ENCODE measurements at places on chromosomes 2 and 18. TPM values are rescaled to one million over a fixed set of nuclear protein-coding genes. Genes with fewer than 3 reads are reported as not detected.

Gene CCDC102B
- 8.2 TPM for total RNA-seq

DNA sequence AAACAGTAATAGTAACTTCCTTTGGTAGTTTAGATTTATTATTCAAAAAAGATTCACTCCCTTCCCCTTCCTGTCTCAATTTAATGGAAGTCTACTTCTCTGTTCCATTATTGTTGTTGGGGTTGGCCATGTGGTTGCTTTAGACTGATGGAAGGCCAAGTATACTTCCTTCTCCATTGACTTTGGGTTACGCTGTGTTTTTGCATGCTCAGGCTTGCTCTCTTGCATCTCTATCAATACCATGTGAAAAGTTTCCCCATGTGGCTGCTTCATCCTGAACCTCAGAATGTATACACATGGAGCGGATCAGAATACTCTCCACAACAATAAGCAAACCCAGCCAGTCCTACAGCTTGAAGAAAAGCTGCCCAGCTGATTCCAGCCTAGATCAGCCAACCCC is 20.3 kb downstream of the CFAP210 start:
- H3K27ac ChIP-seq, result no peak overlapping the region
- H3K36me3 ChIP-seq, result no peaks in the 10 kb centered on the region
- peaks cover 18% of the 10 kb centered on the region for H3K4me1 ChIP-seq
- peaks cover 3% of the 10 kb centered on the region for H3K27me3 ChIP-seq
- DNase-seq, result no peak
- no peak overlapping the region for H3K4me3 ChIP-seq

DNA sequence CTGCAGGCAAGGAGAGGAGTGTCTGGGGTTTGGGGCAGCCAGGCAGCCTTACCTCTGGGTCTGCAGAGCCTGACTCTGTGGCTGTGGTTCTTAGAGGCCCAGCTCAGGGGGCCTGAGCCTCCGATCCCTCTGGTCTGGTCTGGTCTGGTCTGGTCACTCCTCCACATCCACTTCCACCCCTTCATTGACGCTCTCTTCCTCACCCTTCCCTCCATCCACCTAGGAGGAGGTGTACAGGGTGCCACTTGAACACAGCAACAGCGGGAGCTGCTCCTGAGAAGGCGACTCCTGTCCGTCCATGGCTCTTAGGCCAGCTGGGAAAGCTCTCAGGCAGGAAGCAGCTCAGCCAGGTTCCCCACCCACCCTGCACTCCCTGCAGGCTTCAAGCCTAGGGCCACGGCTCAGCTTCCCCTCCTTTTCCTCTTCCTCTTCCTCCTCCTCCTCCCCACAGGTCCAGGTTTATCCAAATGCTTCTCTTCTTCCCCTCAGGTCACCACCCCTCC is 16.9 kb downstream of the GPR55 start:
- DNase-seq, result no peak
- peak overlapping the region; percentile 85 for H3K27ac ChIP-seq
- H3K27me3 ChIP-seq, result peaks cover 10% of the 10 kb centered on the region

- H3K27me3 ChIP-seq, result no peaks in the 10 kb centered on the region
- no peaks in the 10 kb centered on the region for H3K4me1 ChIP-seq
- no peak overlapping the region for H3K27ac ChIP-seq
- DNase-seq, result no peak
- no peak overlapping the region for H3K4me3 ChIP-seq
Measured at GRCh38 chr2:186220409-186220808, 265.7 kb upstream of the ZC3H15 start.

DNA sequence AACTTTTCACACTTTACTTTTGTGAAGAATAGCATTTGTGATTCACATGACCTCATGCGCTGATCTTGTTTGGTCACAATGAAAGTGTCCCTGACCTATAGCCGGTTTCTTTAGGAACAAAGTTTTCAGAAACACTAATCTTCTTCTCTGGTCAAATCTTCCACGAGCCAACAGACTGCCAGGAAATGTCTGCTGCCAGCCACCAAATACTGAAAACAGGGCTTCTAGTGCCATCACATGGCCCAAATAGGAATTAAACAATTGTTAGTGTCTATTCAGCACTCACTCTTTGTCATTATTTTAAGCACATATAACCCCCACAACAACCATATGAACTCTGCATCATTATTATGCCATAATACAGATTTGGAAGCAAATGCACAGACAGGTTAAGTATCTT is 286.5 kb upstream of the SYT4 start:
- H3K4me3 ChIP-seq, result no peak overlapping the region
- H3K27me3 ChIP-seq, result no peaks in the 10 kb centered on the region
- DNase-seq, result peak; percentile 52
- H3K27ac ChIP-seq, result no peak overlapping the region
- no peaks in the 10 kb centered on the region for H3K4me1 ChIP-seq

DNA sequence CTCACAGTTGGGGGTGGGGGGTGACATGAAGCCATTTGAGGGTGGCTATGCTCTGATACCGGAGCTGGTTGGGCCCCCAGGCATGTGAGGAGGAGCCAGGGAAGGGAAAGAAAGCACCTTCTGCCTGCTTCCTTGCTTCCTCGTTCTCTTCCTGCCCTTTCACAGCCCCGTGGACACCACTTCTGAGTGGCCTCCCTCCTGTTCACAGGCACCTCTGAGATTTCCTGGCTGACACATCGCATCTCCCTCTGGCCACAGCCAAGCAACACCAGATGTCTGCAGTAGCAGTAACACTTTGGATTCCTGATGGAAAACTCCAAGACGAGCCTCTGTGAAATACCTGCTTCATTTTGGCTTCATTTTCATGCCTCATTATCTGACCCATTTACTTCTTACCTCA is 64.7 kb upstream of the ST3GAL5 start:
- no peak overlapping the region for H3K4me3 ChIP-seq
- peaks cover 2% of the 10 kb centered on the region for H3K27me3 ChIP-seq
- peaks cover 30% of the 10 kb centered on the region for H3K4me1 ChIP-seq
- H3K27ac ChIP-seq, result peak overlapping the region; percentile 13
- H3K36me3 ChIP-seq, result peaks cover 8% of the 10 kb centered on the region
- no peak for DNase-seq

DNA sequence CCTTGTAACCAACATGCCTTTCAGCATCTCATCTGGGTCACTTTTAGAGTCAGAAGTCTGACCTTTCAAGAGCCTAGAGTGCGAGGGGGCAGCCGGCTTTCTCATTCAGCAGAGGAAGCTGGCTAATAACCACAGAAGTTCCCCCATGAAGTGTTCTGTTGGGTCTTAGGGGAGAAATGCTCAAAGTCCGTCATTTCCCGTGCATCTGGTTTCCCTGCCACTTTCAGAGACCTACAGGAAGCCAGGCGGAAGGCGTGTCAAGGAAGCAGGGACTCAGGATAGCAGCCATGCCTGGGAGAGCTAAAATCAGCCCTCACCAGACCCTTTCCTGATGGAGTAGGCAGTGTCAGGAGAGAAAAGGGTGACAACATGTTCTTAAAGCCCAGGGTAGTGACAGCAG is 301.8 kb upstream of the ID2 start:
- DNase-seq, result peak; percentile 38
- peaks cover 4% of the 10 kb centered on the region for H3K27me3 ChIP-seq
- H3K27ac ChIP-seq, result peak overlapping the region; percentile 87
- no peak overlapping the region for H3K4me3 ChIP-seq
- H3K4me1 ChIP-seq, result peaks cover 21% of the 10 kb centered on the region
